Sigmoid colon (tissue), 7 donors: ENCODE measurements at places on chromosomes 1 and 21. TPM values are rescaled to one million over a fixed set of nuclear protein-coding genes. Genes with fewer than 3 reads are reported as not detected.
A peak's percentile ranks its signal among the peaks of the same experiment; 100 is the strongest.

GRCh38 chr1:222060210-222060916 is 318.5 kb upstream of the DUSP10 start:
- DNase-seq, result no peak
- H3K27me3 ChIP-seq, result no peaks in the 10 kb centered on the region
- H3K4me3 ChIP-seq, result no peak overlapping the region
- no peak overlapping the region for H3K27ac ChIP-seq
- H3K36me3 ChIP-seq, result no peaks in the 10 kb centered on the region
- H3K4me1 ChIP-seq, result no peaks in the 10 kb centered on the region

DNA sequence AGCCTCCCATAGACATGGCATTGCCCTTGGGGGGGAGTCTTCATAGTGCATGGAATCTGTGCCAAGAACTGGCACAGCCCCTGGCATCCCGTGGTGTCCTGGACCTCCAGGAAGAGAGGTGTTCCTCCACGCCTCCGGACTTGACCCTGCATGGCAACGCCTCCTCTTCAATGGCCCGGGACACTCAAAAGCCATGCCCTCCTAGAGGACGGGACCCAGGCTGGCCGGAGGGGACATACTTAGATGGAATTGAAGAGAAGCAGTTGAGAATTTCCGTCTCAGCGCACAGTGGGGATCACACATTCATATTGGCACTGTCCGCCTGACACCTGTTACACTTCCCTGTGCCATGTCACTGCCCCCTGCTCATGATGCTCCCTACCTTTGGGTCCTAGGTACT is 38.4 kb upstream of the TENT5C start:
- H3K4me1 ChIP-seq, result no peaks in the 10 kb centered on the region
- no peaks in the 10 kb centered on the region for H3K27me3 ChIP-seq
- no peak for DNase-seq
- no peak overlapping the region for H3K4me3 ChIP-seq
- H3K36me3 ChIP-seq, result no peaks in the 10 kb centered on the region
- H3K27ac ChIP-seq, result no peak overlapping the region

DNA sequence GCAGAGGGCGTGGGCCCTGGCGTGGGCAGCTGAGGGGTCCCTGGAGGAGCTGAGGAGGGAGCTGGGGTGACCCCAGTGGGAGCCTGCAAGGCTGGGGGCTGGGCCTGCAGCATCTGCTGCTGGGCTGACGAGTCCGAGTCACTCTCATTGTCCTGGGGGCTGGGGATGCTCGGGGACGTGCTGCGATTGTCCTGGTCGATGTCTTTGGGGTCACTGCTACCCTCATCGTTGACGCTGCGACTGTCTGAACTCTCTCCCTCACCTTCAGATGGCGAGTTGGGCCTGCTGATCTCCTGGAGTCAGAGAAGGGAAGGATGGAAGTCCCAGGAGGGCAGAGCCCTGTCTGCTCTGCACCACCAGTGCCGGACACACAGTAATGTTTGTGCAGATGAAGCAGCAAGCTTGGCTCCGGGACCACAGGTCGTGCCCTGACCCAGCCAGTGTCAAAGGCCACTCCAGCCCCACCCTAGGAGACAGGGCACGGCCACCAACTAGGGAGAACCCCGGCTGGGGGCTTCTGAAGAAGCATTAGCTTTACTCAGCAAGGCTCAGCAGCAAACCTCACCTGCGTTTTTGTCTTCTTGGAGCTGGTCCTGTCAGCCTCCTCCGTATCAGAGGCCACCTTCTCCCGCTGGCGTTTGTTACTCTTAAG is 43.4 kb downstream of the SLC45A1 start:
- peaks cover 85% of the 10 kb centered on the region for H3K36me3 ChIP-seq
- H3K27ac ChIP-seq, result no peak overlapping the region
- H3K4me1 ChIP-seq, result peaks cover 52% of the 10 kb centered on the region
- no peaks in the 10 kb centered on the region for H3K27me3 ChIP-seq
- no peak for DNase-seq

DNA sequence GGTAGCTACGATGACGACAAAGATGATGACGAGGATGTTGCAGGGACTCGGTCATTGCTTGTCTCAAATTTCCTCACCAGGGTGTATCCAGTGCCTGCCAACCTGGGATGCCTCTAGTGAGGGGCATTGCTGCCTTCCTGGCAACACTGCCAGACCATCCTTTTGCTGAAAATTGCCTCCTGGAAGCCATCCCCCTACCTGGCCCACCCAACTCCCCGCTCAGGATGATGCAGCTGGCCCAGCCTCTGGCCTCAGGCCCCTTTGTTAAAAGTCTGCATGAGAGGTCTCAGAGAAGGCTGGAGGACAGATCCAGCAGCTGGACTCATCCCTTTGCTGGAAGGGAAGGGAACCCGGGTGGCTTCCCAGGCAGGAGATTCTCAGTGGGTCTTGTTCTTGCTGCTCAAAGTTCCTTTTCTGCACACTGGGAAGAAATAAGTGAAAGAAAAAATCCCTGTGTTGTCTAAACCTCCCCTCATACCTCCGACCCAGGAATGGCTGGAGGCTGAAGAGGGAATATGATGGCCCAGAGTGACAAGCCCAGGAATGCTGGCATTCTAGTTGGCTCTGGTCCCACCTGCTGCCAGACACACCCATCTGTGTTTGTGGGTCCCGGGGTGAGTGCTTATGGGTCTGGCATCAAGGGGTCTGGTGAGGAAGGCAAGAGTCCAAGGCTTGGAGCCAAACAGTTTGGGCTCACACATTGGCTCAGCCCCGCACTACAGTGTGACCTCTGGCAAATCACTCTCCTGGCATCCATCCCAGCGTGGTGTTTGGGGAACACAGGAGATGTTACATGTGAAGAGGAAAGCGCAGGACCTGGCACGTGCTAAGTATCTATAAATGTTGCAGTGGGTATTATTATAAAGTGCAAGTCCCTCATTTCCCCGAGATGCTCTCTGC is 6.7 kb upstream of the FNDC5 start:
- no peak overlapping the region for H3K4me3 ChIP-seq
- H3K36me3 ChIP-seq, result no peaks in the 10 kb centered on the region
- DNase-seq, result peak; percentile 41

DNA sequence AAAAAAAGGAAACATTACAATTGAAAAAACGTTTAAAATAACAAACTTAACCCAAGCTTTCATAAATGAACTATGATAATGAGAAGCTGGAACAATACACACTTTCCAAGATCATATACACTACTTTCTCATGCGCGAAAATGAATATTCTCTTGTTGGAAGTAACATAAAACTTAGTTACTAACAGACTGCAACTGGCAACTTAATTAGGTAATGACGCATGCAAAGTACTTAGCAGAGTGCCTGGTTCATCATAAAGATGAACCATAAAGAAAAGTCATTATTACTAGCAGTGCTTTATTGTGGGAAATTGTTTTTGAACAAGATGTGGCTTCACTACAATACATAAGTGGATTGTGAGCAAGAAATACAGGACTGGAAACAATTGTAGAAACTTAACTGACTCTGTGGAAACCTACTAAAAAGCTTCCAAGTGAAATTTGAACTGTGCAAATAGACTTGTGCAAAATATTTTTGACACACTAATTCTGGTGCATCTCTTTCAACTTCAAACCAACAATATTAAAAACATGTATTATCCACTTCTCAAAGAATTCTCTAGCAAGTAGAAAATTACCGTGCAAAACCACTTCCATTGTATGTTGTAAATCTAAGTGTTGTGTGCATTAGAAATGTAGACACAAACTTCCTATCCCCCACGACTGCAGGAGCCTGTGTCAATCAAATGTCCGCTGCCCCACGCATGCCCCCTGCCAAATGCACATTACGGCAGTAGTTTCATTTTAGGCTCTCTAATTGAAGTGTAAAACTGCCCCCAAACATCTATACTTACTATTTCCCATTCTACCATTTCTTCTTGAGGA is 2.0 kb downstream of the ARHGAP29 start:
- H3K4me3 ChIP-seq, result peak overlapping the region; percentile 87
- no peaks in the 10 kb centered on the region for H3K36me3 ChIP-seq
- no peaks in the 10 kb centered on the region for H3K27me3 ChIP-seq
- peaks cover 17% of the 10 kb centered on the region for H3K4me1 ChIP-seq
- peak overlapping the region; percentile 90 for H3K27ac ChIP-seq

- H3K36me3 ChIP-seq, result no peaks in the 10 kb centered on the region
- H3K27me3 ChIP-seq, result no peaks in the 10 kb centered on the region
- DNase-seq, result no peak
- no peak overlapping the region for H3K27ac ChIP-seq
These were observed 86.8 kb downstream of the SPATA17 start for GRCh38 chr1:217717959-217718358.

The C1QB gene
- 476 TPM for total RNA-seq

The HAO2 gene
- not detected for total RNA-seq

- H3K27me3 ChIP-seq, result peaks cover 15% of the 10 kb centered on the region
- no peak overlapping the region for H3K4me3 ChIP-seq
- H3K36me3 ChIP-seq, result no peaks in the 10 kb centered on the region
- no peak overlapping the region for H3K27ac ChIP-seq
These were observed 14.8 kb downstream of the INSRR start for GRCh38 chr1:156844102-156844501.

The MXRA8 gene
- 78.8 TPM for total RNA-seq

The TSTD1 gene
- total RNA-seq, result 46.4 TPM

The HCRTR1 gene
- not detected for total RNA-seq

DNA sequence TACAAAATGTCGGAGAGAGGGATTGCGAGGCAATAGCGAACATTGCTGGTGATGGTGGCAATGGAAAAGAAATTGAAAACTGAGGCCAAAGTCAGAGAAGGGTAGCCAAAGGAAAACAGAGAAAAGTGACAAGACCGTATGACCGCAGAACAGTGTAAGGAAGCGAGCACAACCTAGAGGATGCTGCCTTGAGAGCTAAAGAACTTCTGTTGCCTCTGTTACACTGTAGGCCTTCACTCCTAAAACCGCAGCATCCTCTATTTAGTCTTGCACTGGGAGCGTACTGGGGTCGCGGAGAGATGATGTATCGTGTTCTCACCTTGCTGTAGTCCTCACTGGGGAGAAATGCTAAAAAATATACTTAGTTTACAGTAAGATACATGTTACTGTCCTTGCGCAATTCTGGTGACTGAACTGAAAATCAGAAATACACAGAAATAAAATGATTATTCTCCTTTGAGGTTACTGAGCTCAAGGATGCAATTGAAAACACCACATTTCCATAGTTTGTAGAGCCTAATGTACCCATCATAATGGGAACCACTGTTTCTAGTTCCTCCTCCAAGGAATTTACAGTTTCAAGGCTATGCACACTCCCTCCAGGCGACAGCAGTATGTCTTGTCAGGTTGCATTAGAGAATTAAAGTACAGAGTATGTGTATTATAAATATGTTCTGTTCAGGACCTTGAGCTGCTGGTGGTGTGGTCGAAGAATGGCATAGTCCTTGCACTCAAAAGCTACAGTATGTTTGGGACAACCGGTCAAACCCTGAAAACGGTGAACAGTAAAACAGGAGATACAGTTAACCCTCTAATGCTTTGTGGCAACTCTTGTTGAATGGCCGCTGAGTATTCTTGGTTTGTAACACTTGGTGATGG is 1.3 kb downstream of the NEK7 start:
- H3K4me1 ChIP-seq, result peaks cover 28% of the 10 kb centered on the region
- H3K4me3 ChIP-seq, result peak overlapping the region; percentile 99
- no peak for DNase-seq

GRCh38 chr1:77095236-77095635 is 124.0 kb downstream of the PIGK start:
- no peaks in the 10 kb centered on the region for H3K27me3 ChIP-seq
- no peak overlapping the region for H3K27ac ChIP-seq
- DNase-seq, result no peak
- no peaks in the 10 kb centered on the region for H3K4me1 ChIP-seq

- H3K27ac ChIP-seq, result no peak overlapping the region
- no peak overlapping the region for H3K4me3 ChIP-seq
- no peaks in the 10 kb centered on the region for H3K4me1 ChIP-seq
- no peaks in the 10 kb centered on the region for H3K36me3 ChIP-seq
These were observed 67.6 kb downstream of the OLFML2B start for GRCh38 chr1:161956097-161956496.

The C21orf58 gene
- 2.3 TPM for total RNA-seq

GRCh38 chr21:45882645-45883044 is 98.9 kb upstream of the COL6A1 start:
- H3K4me3 ChIP-seq, result no peak overlapping the region
- H3K4me1 ChIP-seq, result no peaks in the 10 kb centered on the region
- no peak overlapping the region for H3K27ac ChIP-seq
- H3K36me3 ChIP-seq, result no peaks in the 10 kb centered on the region

DNA sequence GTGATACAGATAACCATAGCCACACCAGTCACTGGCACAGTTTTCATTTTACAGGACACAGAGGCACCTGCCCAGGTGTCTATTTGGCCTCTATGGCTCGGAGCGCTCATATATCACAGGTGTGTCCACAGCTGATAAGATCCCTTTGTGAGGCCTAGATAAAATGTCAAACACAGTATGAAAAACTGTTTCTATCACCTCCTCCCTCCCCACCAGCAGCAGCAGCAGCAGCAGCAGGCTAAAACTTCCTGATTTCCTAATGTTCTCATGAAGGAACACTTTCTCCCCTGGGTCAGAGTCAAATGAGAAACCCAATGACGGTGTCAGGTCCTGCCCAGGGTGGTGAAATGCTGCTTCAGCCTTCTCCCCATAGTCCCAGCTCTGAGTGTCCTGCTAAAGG is 24.4 kb downstream of the ELAPOR1 start:
- H3K4me1 ChIP-seq, result no peaks in the 10 kb centered on the region
- no peaks in the 10 kb centered on the region for H3K27me3 ChIP-seq
- H3K27ac ChIP-seq, result no peak overlapping the region
- DNase-seq, result no peak

- DNase-seq, result no peak
- H3K36me3 ChIP-seq, result no peaks in the 10 kb centered on the region
- H3K4me1 ChIP-seq, result no peaks in the 10 kb centered on the region
- no peaks in the 10 kb centered on the region for H3K27me3 ChIP-seq
- no peak overlapping the region for H3K27ac ChIP-seq
- no peak overlapping the region for H3K4me3 ChIP-seq
These were observed 127.7 kb upstream of the KAZN start for GRCh38 chr1:14470802-14471201.

The SERPINC1 gene
- not detected for total RNA-seq

DNA sequence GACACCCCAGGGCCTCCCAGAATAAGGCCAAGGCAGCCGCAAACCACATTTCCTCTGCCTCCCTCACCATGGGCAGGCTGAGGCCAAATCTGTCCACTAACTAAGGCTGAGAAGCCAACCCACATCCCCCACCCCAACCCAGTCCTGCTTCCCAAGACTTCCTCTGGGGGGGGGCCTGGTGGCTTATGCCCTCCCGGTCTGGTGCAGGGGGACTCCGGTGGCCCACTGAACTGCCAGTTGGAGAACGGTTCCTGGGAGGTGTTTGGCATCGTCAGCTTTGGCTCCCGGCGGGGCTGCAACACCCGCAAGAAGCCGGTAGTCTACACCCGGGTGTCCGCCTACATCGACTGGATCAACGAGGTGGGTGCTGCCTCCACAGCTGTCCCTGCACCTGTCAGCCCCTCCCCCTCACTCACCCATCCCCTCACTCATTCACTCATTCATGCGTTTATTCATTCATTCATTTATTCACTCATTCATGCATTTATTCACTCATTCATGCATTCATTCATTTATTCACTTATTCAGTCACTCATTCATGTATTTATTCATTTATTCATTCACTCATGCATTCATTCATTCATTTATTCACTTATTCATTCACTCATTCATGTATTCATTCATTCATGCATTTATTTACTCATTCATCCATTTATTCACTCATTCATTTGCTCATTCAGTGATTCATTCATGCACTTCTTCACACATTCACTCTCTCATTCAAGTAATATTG is 7.3 kb downstream of the CTRC start:
- H3K4me1 ChIP-seq, result no peaks in the 10 kb centered on the region
- DNase-seq, result no peak
- no peaks in the 10 kb centered on the region for H3K27me3 ChIP-seq
- no peaks in the 10 kb centered on the region for H3K36me3 ChIP-seq
- H3K4me3 ChIP-seq, result no peak overlapping the region

The OLIG1 gene
- total RNA-seq, result not detected
